ENCODE measurements at places on chromosomes 3 and 15. TPM values are rescaled to one million over a fixed set of nuclear protein-coding genes. Genes with fewer than 3 reads are reported as not detected.

- H3K27ac ChIP-seq, result no peak overlapping the region
- H3K27me3 ChIP-seq, result no peaks in the 10 kb centered on the region
- H3K4me3 ChIP-seq, result no peak overlapping the region
- peaks cover 70% of the 10 kb centered on the region for H3K36me3 ChIP-seq
- no peaks in the 10 kb centered on the region for H3K4me1 ChIP-seq
These were observed 149.1 kb upstream of the LRRFIP2 start for GRCh38 chr3:37323494-37323893.

GRCh38 chr15:66832664-66833063, 130.6 kb downstream of the SMAD6 start:
- H3K36me3 ChIP-seq, result no peaks in the 10 kb centered on the region
- H3K4me3 ChIP-seq, result no peak overlapping the region
- H3K27me3 ChIP-seq, result no peaks in the 10 kb centered on the region
- DNase-seq, result no peak
- peaks cover 28% of the 10 kb centered on the region for H3K4me1 ChIP-seq

The CCR3 gene
- total RNA-seq, result 0.66 TPM

DNA sequence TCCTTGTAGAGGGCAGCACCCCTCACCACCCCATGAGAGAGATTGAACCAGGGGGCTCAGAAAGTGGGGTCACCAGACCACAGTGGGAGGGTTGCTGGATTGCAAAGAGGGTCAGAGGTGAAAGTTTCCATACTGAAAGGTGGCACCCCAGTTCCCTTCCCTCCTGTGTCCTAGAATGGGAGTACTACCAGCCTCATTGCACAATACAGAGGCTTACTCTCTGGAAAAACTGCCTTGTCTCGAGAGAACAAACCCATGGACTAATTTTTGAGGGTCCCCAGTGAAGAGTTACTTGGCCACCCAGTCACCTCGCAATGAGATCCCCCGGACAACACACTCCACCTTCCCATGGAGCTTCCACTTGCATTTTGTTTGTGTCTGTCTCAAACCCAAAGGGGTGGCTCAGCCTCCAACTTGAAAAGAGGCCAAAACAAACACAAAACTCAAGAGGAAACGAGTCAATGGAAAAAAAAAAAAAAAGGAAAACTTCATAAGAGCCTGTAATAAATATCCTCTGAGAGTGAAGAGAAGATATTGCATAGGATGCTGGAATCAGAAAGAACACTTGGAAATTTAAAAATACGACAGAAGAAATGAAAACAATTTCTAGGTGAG, 18.6 kb downstream of the MESP2 start:
- no peak for DNase-seq
- peaks cover 3% of the 10 kb centered on the region for H3K36me3 ChIP-seq
- no peak overlapping the region for H3K4me3 ChIP-seq

DNA sequence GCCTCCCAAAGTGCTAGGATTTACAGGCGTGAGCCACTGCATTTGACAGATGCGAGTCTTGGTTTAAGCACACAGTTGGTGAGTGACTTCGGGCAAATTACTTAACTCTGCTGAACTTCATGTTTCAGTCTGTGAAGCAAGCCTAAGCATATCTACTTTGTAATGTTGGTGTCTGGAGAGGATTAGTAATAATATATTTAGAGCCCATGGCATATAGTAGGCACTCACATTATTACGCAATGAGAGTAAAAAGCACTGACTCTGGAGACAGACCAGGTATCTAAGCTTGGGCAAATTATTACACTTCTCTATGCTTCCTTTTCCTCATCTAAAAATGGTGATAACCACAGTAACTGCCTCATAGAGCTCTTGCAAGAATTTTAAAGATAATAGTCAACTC, 208.7 kb upstream of the P2RY1 start:
- DNase-seq, result no peak
- 0 out of 2 replicates have a peak, but pooled peaks cover 16% of the 10 kb centered on the region for H3K27me3 ChIP-seq
- no peak overlapping the region for H3K27ac ChIP-seq
- no peak overlapping the region for H3K4me3 ChIP-seq
- H3K4me1 ChIP-seq, result no peaks in the 10 kb centered on the region

GRCh38 chr3:170033489-170033888, 4.3 kb upstream of the GPR160 start:
- peaks cover 11% of the 10 kb centered on the region for H3K27me3 ChIP-seq
- H3K4me3 ChIP-seq, result no peak overlapping the region
- H3K4me1 ChIP-seq, result peaks cover 10% of the 10 kb centered on the region
- DNase-seq, result no peak

The LYZL4 gene
- total RNA-seq, result not detected

- no peaks in the 10 kb centered on the region for H3K4me1 ChIP-seq
- DNase-seq, result no peak
- no peak overlapping the region for H3K4me3 ChIP-seq
- no peaks in the 10 kb centered on the region for H3K27me3 ChIP-seq
- H3K36me3 ChIP-seq, result no peaks in the 10 kb centered on the region
These were observed 37.2 kb downstream of the EEFSEC start for GRCh38 chr3:128190501-128190900.

The BTLA gene
- not detected for total RNA-seq

The HES1 gene
- 44.1 TPM for total RNA-seq

DNA sequence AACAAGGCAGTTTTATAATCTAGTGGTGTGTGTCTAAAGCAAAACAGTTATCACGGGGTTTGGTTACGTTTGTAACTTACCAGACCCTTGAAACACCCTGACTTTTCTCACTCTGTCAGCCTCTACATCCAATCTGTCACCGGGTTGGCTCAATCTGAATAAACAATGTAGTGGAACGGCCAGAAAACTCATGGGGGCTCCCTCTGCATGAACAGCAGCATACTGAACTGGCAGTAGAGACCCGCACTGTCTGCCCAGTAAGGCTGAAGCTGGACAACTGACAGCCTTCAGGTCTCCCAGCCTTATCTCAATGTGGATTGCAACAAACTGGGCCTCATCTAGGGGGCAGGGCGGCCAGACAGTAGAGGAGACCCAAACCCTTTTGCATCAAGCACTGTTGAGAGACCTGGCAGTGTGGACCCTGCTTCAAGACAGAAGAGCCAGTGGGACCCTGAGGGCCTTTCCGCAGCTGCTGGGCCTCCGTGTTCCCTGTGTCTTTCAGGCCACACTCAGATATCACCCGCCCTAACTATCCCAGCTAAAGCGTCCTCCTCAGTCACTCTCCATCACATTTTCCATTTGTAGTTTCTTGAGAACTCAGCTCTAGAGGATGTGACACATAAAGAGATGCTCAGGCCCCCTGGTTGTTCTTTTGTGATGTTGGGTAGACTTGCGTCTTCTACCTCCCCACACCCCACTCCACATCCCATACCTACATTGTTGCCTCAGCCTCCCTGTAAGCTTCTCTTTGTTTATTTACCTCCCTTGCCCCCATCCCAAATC, 181.2 kb upstream of the NR2E3 start:
- peaks cover 15% of the 10 kb centered on the region for H3K4me1 ChIP-seq
- no peak overlapping the region for H3K27ac ChIP-seq
- no peak for DNase-seq
- no peaks in the 10 kb centered on the region for H3K27me3 ChIP-seq
- no peaks in the 10 kb centered on the region for H3K36me3 ChIP-seq

GRCh38 chr15:57297163-57297593, 79.1 kb upstream of the CGNL1 start:
- no peaks in the 10 kb centered on the region for H3K36me3 ChIP-seq
- no peaks in the 10 kb centered on the region for H3K27me3 ChIP-seq
- peaks cover 27% of the 10 kb centered on the region for H3K4me1 ChIP-seq
- H3K4me3 ChIP-seq, result no peak overlapping the region
- H3K27ac ChIP-seq, result no peak overlapping the region

DNA sequence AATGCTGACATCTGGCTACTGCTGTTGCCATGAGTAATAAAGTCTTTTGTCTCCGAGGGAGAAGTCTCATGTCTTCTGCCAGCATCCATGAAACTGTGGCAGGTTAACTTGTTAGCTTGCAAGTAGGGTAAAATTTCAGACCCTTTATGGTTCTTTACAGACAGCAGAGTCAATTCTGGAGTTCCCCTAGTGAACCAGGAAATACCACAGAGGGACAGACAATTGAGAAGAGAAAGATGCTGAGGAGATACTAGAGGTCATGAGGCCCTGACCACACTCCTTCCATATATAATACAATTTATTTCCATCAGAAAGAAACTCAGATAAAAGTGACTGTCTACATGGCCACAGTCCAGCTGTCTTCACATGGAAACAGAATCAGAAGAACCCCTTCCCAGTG, 38.1 kb downstream of the NMNAT3 start:
- no peak overlapping the region for H3K27ac ChIP-seq
- H3K36me3 ChIP-seq, result no peaks in the 10 kb centered on the region
- no peak overlapping the region for H3K4me3 ChIP-seq
- DNase-seq, result no peak
- no peaks in the 10 kb centered on the region for H3K27me3 ChIP-seq

DNA sequence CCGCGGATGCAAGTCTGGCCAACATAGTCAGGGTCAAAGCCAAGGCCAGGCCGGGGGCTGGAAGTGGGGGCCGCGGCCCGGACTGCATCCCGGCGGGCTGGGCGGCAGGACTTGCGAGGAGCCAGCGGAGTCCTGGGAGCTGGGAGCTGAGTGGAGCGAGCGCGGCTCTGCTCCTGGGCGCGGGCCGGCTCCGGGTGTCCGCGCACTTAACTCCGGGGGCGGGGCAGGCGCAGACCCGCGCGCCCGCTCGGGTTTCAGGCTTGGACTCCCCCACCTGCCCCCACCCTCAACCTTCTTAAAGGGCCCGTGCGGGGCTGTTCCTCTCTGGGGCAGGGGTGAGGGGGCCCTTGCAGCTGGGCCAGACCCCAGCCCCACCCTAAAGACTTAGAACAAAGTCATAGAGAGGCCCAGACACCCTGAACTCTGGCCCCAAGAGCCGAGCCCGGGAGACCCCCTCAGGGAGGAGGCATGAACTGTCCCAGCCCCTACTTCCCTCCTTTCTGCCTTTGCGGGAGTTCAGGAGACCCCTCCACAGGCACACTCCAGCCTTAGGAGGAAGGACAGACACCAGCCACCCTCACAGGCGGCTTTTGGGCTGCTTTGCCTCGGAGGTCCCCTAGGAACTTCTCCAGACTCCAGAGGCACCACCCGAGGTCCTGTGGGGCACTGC, at the start of gene CSPG4:
Gene CSPG4 (minus strand): TSS at position 181 of the 670 bp plus-strand sequence. CDS start 93 bp downstream, at position 88.
- no peak for DNase-seq
- no peaks in the 10 kb centered on the region for H3K27me3 ChIP-seq

GRCh38 chr3:76222201-76222600, 436.9 kb upstream of the ZNF717 start:
- H3K4me1 ChIP-seq, result no peaks in the 10 kb centered on the region
- no peak overlapping the region for H3K4me3 ChIP-seq
- H3K27ac ChIP-seq, result no peak overlapping the region
- H3K27me3 ChIP-seq, result no peaks in the 10 kb centered on the region
- DNase-seq, result no peak

DNA sequence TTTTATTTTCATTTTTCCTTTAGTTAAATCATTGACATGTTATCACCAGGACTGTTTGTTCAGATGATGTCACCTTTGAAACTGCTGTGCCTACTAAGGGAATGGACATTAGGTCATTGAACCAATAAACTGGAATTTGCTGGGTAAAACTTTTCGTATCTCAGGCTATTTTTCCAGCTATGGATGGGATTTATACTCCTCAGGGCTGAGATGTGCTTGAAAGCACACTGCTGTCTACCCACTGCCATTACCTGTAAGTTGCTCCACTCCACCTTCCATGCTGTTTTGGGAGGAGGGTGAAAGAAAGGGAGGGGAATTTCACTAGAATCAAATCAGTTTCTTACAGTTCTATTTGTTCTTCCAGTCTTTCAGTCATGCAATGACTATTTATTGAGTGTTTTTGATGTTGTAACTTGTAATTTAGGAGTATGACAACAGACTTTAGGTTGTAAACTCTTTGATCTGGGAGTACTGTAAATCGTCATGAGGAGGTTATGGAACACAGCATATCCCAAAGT, 11.3 kb downstream of the EHD4 start:
- H3K36me3 ChIP-seq, result peaks cover 8% of the 10 kb centered on the region
- no peaks in the 10 kb centered on the region for H3K27me3 ChIP-seq
- H3K4me1 ChIP-seq, result 0 out of 2 replicates have a peak, but pooled peaks cover 3% of the 10 kb centered on the region
- no peak for DNase-seq

DNA sequence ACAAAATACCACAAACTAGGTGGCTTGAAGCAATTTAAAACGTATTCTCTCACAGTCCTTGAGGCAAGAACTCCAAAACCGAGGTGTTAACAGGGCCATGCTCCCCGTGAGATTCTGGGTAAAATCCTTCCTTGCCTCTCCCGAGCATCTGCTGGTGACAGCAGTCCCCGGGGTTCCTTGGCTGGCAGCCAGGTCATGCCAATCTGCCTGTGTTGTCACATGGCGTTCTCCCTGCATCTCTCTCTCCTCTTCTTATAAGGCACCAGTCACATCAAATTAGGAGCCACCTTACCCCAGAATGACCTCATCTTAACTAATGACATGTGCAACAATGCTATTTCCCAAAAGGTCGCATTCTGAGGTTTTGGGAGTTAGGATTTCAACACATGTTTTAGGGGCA, 26.3 kb upstream of the LRRN1 start:
- no peaks in the 10 kb centered on the region for H3K27me3 ChIP-seq
- DNase-seq, result no peak
- no peak overlapping the region for H3K27ac ChIP-seq
- H3K36me3 ChIP-seq, result no peaks in the 10 kb centered on the region

DNA sequence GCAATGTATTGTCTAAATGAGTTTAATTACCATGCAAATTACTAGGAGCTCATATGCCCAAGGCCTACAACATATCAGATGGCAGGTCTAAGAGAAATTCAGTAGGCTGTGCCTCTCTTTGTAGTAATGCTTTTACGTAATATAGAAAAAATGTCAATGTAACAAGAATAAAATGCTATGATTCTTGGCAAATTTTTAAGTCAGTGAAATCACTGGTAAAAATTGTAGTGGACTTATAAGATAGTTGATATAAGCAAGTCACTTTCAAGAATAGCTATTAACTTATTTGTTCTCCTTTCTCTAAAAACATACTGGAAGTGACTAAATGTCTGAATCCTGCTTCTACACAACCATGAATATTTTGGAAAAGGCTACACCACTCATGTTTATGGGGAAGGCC, 707.8 kb downstream of the TUSC7 start:
- no peak overlapping the region for H3K4me3 ChIP-seq
- no peak overlapping the region for H3K27ac ChIP-seq
- DNase-seq, result no peak

- no peak overlapping the region for H3K27ac ChIP-seq
- no peaks in the 10 kb centered on the region for H3K4me1 ChIP-seq
- no peak overlapping the region for H3K4me3 ChIP-seq
- DNase-seq, result no peak
These were observed 26.9 kb upstream of the WDR72 start for GRCh38 chr15:53786401-53786800.

The SNAP23 gene
- total RNA-seq, result 88.9 TPM

- no peak overlapping the region for H3K27ac ChIP-seq
- H3K4me3 ChIP-seq, result no peak overlapping the region
These were observed 61.7 kb upstream of the PPIB start for GRCh38 chr15:64224511-64224910.

The NUDT16 gene
- total RNA-seq, result 9.0 TPM

The DGKG gene
- total RNA-seq, result 0.97 TPM

GRCh38 chr15:59762558-59762957, 73.4 kb upstream of the BNIP2 start:
- H3K4me3 ChIP-seq, result no peak overlapping the region
- no peak for DNase-seq
- no peak overlapping the region for H3K27ac ChIP-seq
- H3K27me3 ChIP-seq, result peaks cover 20% of the 10 kb centered on the region
- no peaks in the 10 kb centered on the region for H3K36me3 ChIP-seq
- no peaks in the 10 kb centered on the region for H3K4me1 ChIP-seq
